CD4-positive, alpha-beta T cell treated with Interleukin-10 for 1 hour (primary cell): ENCODE measurements at places on chromosomes 13 and 19.

- no peak for DNase-seq
Observed at GRCh38 chr13:39881887-39882286, 226.4 kb downstream of the COG6 start.

DNA sequence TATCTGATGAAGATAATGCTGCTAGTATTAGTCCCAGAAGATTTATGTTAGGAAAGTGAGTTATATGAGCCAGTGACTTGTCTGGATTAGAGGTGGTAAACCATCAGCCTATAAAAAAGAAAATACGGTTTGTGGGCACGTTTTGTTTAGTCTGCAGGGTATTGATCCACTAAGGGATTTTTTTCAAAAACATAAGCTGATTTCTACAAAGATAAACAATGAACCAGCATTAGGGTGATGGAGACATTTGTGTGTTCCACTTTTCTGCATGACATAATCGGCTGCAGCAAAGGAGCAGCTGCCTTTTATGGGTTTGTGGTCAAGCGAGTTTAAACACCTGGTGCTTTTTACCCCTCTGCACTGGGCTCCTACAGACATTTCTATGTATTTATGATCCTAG lies 836.4 kb upstream of the GPC6 start:
- no peak for DNase-seq

GRCh38 chr13:113655346-113656002 lies 2.5 kb downstream of the ATP4B start:
- DNase-seq, result no peak

DNA sequence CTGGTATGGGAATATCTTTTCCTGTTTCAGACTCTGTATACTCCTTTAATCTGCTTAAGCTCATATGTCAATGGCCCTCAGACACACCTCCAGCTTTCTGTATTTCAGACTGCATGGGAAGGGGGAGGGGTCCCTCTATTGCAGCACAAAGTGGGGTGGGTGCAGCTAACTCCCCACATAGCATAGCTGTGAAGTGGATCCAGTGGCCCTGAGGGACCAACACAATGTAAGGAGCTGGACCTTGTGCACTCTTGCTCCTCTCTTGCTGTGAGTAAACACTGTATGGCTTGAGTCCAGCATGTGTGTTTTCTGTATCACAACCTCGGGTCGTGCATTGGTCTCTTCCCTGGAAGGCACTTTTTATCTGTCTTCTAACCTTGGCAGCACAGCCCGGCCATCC lies 669.9 kb downstream of the PCDH9 start:
- DNase-seq, result no peak

DNA sequence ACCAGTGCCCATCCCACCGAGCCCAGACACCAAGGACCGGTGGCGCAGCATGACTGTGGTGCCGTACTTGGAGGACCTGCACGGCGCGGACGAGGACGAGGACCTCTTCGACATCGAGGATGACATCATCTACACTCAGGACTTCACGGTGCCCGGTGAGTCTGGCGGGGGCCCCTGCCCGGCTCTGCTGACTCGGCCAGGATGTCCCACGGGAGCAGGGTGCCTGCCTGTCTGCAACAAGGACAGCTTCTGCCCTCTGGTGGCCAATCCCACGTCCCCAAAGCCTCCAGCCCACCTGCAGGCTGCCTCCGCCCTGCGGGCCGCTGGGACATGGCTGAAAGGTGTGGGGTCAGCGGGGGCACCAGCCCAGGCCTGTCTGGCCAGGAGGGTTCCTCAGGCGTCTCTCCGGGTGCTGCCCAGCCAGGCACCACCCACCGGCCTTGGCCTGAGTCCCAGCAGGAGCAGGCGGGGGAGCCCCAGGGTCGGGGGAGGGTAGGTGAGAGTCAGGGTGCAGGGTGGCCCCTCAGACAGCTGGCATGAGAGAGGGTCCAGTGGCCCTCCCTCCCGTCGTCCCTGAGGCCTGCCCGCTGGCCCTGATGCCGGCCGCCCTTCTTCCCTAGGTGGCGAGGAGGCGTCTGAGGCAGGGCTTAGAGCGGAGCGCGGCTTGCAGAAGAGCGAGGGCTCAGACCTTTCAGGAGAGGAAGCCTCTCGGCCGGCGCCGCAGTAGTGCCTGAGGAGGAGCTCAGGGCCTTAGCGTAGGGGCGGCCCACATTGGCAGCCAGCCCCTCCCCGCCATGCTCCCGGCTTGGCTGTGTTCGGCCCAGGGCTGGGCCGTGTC lies 14.6 kb downstream of the CBARP start:
- no peak for DNase-seq

DNA sequence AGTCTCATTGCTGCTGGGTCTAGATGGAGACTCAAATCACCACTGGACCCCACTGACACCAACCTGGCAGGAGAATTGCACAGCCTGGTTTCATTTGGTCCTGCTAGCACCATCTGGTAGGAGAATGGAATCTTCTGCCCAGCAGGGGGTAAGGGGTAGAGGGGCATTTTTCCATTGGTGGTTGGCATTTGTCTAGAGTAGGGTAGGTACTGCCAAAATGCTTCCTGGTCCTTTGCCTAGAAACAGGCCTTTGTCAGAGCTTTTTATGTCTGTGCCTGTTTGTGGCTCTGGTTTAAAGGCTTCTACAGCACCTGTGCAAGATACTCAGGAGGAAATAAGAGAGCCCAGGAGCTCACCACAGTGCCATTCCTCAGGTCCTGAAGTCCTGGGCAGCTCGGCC lies 121.3 kb downstream of the KCTD12 start:
- no peak for DNase-seq

DNA sequence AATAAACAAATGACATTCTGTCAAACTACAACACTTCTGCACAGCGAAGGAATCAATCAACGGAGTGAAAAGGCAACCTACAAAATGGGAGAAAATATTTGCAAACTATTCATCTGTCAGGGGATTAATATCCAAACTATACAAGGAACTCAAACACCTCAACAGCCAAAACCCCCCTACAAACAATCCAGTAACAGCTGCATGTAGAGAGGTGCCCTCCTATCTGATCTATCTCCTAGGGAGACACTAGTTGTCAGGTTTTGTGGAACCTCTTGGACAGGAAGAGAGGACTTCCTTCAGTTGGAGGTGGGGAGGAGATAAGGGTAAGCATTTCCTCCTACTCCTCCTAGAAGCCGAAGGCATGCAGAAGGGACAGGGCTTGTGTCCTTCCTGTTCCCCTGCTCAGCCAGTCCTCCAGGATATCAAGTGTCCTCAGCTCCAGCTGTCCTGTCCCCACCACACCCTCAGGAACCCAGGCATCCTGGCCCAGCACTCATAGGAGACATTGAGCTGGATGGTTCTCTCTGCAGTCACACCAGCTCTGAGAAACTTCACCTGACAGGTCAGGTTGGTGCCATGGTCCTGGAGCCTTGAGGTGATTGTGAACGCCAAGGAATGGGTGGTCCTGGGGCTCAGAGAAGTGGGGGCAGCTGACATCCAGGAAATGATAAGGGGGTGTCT lies 9.8 kb upstream of the SIGLEC8 start:
- DNase-seq, result no peak

- DNase-seq, result peak; percentile 61
Observed at GRCh38 chr19:16335226-16335625, 10.6 kb downstream of the KLF2 start.

GRCh38 chr19:42872608-42873007 lies 6.9 kb downstream of the PSG1 start:
- DNase-seq, result no peak

- no peak for DNase-seq
Observed at GRCh38 chr19:3687774-3688706, 12.2 kb downstream of the PIP5K1C start.

DNA sequence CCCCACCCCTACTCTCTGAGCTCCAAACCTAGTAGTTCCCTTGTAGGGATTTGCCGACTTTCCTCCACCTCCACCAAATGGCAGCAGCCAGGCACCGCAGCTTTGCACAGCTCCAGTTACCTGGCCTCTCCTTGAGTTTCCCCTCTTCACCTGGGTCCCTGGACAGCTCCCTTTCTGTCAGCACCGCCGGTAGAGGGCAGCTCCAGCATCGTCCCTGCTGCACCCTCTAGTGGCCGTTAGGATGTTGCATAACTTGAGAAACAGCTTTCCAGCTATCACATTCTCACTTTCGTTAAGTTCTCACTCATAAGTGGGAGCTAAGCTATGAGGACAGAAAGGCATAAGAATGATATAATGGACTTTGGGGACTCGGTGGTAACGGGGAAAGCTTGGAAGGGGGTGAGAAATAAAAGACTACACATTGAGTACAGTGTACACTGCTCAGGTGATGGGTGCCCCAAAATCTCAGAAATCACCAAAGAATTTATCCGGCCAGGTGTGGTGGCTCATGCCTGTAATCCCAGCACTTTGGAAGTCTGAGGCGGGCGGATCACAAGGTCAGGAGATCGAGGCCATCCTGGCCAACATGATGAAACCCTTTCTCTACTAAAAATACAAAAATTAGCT lies 60.4 kb upstream of the OLFM4 start:
- DNase-seq, result peak; percentile 66

DNA sequence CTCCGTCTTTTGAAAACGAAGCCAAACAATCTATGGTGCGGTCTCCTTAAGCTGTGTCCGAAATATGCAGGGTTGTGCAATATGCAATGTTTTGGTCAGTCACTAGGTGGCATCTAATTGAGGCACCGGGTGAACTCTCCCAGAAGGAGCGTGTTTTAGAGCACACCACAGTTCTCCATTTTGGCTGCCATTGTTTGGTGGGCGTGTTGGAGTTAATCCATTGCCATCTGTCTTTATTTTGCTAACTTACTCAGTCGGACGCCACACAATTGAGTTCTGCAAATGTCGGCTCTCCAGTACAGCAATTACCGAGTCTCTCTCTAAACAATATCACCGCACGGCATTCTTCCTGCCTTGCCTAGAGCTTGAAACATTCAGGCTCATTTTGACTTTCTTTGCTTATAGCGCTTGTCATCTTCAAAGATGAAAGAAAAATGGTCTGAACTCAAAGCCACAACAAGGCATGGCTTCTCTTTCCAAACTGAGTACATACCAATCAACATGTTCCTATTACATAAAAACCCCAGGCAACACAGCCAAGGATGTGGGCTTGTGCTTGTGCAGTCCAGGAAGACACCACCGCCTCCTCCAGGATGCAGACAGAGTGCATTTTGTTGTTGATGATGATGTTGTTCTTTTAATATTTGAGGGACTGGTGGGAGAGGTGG lies 182.0 kb upstream of the SERP2 start:
- DNase-seq, result peak; percentile 60

- DNase-seq, result no peak
Observed at GRCh38 chr19:49758292-49758691, 4.8 kb downstream of the TSKS start.

DNA sequence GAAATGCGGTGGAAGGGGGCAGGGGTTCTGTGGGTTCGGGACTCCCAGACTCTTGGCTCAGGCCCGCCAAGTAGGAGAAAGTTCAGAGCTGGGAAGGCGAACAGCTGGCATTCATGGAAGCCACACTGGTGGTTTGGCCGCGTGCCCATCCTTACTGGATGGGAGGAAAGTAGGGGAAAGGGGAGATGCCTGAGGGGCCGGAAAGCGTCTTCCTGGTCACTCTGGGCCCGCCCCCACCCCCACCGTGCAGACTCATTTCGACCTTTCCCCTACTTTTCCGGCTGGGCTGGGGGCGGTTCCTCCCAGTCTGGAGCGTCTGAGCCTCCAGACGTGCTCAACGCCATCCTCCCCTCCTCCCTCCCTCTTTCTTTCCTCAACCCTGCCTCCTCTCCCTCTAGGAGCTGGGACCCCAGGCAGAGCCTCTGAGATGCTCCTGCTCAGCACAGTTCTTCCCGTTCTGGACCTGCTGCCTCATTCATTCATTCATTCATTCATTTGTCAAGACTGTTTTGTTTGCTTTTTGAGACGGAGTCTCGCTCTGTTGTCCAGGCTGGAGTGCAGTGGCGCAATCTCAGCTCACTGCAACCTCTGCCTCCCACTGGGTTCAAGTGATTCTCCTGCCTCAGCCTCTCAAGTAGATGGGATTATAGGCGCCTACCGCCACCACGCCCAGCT lies 3.5 kb downstream of the ANGPTL4 start:
- no peak for DNase-seq

GRCh38 chr19:19650331-19650730 lies 6.9 kb upstream of the GMIP start:
- DNase-seq, result no peak

- DNase-seq, result no peak
Observed at GRCh38 chr13:75993241-75993640, 357.1 kb downstream of the LMO7 start.

DNA sequence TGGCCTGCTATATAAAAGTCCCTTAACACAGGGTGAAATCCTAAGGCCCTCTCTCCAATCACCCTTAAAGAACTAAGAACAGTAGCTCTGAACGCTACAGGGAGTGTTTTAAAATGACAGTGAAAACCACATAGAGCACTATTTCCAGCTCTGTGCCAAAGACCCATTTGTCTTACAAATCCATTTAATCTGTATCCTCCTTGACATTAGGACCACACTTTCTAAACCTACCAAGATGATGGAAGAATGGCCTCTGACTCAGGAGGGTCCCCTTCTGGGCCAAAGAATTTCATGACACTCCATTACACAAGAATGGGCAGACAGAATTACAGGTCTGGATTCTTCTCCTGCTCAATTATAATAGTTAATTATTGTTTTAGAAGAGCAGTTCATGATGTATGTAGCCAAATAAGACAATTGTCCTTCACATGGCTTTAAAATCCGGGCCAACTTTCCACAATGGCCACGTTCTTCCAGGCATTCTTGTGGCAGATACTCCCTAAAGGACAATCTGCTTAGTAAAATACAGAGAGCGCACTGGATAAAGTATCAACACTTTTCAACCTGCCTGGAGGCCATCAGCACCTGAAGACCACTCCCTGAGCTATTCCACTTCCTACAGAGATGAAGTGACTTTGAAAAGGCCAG lies 61.0 kb downstream of the STK24 start:
- DNase-seq, result no peak

DNA sequence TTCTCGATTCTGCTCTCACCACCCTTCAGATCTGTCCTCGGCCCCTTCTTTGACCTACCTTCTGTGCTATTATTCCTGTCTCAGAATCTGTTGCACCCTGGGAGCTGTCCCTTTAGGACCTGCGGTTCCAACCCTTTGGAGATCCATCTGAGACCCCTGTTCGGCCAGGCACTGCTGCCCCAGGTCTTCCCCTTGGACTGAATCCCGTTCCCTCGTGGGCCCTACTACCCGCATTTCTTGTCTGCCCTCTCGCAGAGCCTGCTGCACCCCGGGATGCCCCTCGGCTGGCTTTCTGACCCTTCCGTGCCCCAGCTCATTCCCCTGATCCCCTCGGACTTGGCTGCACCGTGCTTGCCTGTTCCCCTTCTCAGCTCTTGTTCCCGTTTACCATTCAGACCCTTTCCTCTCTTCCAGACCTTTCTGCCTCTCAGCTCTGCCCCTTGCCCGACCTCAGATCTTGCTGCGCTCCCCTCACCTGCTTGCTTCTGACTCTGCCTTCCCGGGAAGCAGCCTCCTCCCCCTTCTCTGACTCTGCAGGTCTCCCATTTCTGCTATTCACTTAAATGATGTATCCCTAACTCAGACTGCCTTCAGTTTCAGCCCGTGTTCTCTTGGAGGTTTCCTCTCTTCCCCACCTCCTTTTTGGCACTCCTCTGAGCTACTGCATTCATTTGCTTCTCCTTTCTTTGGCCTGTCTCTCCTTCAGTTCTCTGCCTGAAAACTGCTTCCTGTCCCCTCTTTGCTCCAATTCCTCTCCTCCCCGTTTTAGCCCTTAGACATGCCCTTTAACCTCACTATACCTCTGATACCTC lies 1.1 kb downstream of the ARHGAP35 start:
- DNase-seq, result no peak
